ENCODE measurements at places on chromosomes 16 and 17.

DNA sequence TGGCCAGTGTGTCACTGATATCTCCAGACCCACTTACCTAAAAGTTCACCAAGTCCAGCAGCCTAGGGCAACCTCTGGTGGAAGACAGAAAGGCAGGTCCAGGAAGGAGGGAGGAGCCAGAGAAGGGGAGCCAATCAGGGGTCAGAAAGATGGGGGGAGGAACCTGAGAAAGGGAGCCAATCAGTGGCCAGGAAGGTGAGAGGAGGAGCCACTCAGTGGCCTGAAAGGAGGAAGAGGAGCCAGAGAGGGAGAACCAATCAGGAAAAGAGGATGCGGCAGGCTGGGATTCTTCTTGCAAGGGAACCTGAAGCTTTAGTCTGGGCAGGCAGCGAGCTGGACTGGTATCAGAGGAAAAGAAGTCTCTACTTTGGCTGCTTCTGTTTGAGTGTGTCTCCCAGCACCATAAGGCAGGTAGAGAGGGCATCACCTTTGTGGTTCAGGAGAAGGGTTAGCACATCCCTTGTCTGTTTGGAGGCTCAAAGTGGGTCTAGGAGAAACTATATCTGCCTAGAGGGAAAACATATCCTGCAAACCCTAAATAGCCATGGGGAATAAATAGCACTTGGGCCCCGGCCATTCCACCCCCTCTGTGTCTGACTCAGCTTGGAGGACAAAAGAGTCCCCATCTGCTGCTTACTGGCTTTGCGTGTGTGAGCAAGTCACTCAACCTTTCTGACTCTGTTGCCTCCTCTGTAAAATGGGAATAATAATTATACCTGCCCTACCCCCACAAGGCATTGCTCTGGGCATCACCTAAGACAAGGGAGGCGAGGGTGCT lies 43.4 kb upstream of the CRHR1 start:
- DNase-seq, result no peak

DNA sequence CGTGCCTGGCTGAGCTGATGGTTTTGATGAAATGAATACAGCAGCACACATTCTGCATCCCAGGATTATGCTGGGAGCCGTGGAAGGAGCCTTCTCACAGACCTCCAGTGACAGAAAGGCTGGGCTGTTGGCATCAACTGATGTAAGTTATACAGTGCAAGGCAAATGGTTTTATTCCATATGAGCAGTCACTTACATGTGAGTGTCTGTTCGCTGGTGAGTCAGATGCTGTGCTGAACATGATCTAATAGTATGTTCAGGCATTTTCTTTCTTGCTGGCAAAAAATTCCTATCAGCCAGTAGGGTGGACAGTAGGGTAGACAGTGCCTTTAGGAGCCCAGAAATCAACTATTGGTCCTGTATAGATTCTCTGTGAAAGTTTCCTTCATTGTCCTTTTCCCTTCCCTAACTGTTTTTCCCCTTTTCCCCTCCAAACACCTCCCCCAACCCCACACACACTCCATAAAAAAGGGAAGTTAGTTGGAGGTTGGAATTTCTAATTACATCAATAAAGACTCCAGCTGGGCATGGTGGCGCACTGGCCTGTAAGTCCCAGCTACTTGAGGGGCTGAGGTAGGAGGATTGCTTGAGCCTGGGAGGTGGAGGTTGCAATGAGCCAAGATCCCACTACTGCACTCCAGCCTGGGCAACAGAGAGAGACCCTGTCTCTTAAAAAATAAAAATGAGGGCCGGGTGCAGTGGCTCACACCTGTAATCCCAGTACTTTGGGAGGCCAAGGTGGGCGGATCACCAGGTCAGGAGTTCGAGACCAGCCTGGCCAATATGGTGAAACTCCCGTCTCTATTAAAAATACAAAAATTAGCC lies 36.2 kb downstream of the LDHD start:
- DNase-seq, result peak; percentile 13

GRCh38 chr17:56781906-56782305 lies 51.8 kb downstream of the C17orf67 start:
- DNase-seq, result no peak

DNA sequence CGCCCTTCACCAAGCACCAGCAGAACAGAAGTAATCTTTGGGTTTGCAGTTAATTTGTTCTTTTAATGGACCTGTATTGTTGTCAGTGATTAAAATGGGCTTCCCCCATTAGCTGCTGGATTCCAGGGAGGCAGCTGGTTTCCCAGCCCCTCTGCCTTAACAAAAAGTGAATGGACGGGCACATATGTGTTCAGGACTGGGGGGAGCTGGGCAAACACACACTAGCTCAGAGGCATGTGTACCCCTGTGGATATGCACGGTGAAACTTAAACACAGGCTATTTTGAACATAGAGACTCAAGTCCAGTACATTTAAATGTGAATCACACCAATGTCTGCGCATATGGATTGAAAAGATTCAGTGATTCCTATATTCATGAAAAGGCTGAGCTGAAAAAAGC lies 25.5 kb upstream of the TMEM132E start:
- DNase-seq, result no peak

- no peak for DNase-seq
Observed at GRCh38 chr16:84532855-84533486, 28.5 kb upstream of the MEAK7 start.

DNA sequence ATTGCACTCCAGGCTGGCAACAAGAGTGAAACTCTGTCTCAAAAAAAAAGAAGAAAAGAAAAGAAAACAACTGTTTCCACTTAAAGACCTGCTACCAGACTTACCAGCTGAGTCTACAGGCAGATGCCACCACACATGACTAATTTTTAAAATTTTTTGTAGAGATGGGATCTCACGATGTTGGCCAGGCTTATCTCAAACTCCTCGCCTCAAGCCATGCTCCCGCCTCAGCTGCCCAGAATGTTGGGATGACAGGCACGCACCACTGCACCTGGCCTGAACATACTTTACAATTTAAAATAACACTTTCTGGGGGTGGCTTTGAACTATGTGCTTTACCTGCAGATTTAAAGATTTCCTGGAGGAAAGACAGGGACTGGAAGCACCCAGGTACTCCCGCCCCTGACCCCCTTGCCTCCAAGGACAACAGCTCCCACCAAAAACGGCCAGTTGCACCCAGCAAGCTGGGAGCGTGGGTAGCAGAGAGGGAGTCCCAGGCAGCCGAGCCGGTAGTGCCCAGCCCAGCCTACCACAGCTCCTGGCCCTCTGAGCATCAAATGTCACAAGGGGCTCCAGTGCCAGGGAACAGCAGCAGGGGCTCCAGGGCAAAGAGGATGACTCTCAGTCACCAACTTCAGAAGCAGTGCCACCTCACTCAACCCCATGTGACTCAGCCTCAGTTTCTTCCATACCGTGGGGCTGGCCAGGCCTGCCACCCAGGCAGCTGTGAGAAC lies 262.9 kb downstream of the PARN start:
- no peak for DNase-seq

GRCh38 chr16:64540434-64540833 lies 581.4 kb downstream of the CDH11 start:
- no peak for DNase-seq

GRCh38 chr17:76523084-76524037 lies 14.1 kb downstream of the CYGB start:
- DNase-seq, result peak; percentile 46

DNA sequence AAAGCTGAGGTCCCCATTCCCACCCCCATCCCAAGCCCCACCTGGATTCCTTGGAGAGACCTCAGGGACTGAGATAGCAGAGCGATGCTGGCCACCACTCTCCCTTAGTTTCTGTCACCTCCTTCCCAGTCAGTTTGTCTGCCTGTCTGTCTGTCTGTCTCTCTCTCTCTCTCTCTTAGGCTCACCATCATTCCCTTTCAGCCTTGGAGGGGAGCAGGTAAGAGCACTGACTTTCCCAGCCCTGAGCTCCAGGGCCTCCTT lies 5.9 kb downstream of the CD300LB start:
- no peak for DNase-seq

GRCh38 chr17:33562792-33563191 lies 269.7 kb upstream of the ASIC2 start:
- DNase-seq, result no peak

DNA sequence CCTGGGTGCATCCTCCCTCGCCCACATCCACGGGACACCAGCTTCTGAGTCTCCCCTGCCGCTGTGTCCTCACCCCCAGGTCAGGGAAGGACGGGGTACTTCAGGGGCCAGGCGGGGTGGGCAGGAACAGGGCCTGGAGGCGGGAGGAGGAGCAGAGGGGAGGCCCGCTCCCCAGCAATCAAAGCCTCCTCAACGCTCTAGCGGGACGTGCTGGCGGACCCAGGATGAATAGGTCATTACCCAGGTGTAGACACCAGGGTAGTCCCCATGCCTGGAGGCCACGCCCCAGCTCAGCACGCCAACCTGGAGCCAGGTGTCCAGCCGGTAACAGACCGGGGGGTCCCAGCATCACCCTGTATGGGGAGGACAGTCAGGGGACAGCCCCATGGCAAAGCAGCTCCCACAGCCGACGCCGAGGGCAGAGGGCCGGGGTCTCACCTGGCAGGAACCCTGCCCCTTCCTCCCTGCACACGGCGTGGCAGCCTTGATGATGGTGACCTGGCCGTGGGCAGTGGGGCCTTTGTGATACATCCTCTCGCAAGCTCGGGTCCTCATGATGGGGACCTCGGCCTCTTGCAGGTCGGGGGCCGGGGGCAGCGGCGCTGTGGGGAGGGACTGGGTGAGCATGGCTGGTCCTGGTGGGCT lies 24.2 kb downstream of the TPSD1 start:
- no peak for DNase-seq

DNA sequence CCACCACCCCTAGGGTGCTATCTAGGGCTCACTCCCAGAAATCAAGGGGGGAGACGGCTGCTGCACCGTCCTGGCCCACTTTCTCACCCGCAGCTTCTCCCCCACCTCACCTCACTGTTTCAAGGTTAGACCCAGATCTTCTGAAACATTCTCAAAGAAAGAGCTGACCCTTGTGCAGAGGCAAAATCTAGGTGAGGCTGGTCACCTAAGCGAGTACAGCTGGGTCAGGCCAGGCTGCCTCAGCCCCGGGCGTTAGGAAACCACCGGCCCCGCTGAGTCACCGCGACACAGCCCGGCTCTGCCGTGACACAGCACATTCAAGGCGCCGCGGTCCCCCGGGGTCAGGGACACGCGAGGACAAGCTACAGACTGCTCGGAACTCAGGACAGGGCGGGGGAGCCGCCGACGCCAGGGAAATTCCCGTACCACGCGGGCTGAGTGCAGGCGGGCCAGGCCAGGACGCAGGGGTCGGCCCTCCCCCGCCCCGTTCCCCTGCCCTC lies 27.1 kb downstream of the GNPTG start:
- peak; percentile 88 for DNase-seq

GRCh38 chr17:83057793-83058265 lies 21.6 kb upstream of the METRNL start:
- DNase-seq, result no peak

DNA sequence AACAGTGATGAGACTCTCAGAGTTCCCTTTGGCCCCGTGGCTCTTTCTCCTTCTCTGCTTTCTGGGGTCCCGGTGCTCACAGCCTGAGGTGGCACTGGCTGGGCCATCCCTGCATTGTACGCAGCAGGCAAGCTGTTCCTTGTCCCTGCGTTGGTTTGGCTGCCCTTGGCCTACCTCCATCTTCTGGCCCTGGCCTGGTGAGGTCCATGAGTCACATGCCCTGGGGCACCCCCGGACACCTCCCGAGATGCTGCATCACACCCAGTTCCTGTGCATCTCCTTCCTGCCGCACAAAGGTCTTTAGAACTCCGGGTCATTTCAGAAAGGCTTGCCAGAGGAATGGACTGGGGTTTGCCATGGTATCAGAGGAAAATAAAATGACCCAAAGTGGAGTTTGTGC lies 9.5 kb downstream of the SULT1A2 start:
- no peak for DNase-seq

DNA sequence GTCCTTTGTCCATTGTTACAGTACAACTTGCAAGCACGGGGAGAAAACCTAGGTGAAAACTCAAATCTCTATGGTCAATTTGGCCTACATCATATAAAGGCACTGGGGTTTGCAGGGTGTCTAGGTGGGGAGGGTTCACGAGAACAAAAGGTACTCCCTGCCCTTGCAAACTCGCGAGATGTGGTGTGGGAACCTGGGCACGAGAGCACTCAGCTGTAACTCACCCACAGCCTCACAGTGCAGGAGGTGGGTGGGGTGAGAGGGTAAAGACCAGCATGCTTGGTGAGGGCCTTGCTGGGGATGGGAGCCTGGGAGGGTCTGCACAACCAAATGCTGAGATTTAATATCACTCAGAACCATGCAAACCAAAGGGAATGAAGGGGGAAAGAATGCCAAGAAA lies 18.4 kb upstream of the ZNF594 start:
- DNase-seq, result no peak

GRCh38 chr16:27313422-27314160 lies at the start of gene IL4R:
Gene IL4R, plus strand, starts transcription at chr16:27313974. Its CDS starts 26,230 bp downstream, at chr16:27340204.
- DNase-seq, result peak; percentile 74

GRCh38 chr16:10738231-10739077 lies 5.2 kb upstream of the NUBP1 start:
- peak; percentile 89 for DNase-seq

DNA sequence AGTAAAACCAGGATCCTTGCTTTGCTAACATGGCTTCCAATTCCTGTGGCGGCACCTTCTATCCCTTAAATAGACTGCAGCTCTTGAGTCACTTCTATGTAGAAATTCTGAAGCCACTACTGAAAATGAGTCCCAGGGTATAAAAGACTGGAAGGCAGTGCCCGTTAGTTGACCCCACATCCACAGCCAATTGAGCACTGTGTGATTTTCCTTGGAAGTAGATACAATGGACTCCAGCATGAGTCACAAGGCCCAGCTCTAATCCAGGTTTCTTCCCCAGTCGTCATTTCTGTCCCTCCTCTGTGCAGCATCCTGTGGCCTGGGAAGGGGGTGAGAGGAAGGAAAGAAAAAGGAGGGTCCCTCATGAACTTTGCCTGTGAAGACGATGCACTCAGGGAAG lies 69.5 kb downstream of the HLF start:
- peak; percentile 10 for DNase-seq

GRCh38 chr17:58541249-58541648 lies 26.8 kb upstream of the MTMR4 start:
- no peak for DNase-seq

Data from RCC 7860 (cell line).